ENCODE measurements at places on chromosomes 11 and 22.

- DNase-seq, result no peak
These were observed 57.5 kb downstream of the ABTB2 start for GRCh38 chr11:34300026-34300925.

- DNase-seq, result no peak
These were observed 39.5 kb downstream of the REXO2 start for GRCh38 chr11:114478768-114479167.

DNA sequence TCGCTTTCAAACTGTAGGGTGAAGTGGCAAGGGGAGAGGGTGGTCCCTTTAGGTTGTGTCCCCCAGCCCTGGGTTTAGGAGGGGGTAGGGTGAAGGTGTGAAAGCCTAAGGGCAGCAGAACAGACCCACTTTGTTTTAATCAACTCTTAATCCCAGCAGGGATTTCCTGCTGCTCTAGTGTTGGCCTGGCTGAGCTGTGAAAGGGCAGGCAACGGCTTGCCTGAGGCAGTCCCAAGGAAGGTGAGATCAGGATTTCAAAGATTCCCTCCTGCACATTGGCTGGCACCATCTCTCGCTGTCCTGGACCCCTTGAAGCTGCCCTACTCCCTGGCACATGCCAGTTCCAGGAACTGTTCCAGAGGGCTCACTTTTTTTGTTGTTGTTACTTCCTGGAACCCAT is 221.3 kb downstream of the INSC start:
- no peak for DNase-seq

- no peak for DNase-seq
These were observed 755 bp downstream of the NRIP3 start for GRCh38 chr11:9002920-9003572.

- DNase-seq, result no peak
These were observed 1286.5 kb upstream of the TENM4 start for GRCh38 chr11:80727315-80727714.

GRCh38 chr11:34788642-34789041 is 127.5 kb downstream of the APIP start:
- DNase-seq, result no peak

DNA sequence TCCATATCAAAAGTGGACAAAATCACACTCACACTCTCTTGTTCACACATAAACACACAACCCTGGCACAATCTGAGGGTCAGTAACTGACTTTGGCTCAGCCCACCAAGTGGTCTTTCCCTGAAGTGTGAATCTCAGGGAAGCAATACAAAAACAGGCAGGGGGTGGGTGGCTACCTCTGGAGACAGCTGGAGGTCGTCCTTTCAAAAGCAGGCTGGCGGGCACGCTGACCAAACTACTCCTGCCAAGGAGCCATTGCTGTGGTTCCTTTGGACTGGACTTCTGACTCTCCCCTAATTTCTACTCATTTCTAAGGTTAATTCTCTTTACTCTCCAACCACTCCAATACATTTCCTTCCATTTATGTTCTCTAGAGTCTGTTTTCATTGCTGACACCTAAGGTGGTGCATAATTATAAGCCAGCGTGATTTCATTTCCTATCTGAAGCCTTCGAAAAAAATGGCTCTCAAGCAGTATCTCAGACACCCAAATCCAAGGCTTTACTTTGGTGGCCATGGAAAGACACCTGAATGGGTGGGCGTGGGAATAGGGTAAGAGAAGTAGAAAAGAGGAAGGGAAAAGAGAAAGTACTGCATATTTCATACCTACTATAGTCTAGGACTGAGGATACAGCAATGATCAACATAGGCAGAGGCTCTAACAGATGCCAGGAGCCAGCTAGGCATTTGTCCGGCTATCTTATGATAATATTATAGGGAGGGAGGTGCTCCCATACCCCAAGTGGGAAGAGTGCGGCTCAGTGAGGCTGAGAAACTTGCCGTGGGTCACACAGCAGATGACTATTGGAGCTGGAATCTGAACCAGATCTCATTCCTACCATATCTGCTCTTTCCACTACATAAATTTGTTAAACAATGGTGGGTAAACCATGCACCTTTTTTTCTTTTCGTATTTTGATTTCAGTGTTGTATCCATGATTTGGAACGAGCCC is 22.0 kb downstream of the FZD4 start:
- DNase-seq, result no peak

- DNase-seq, result no peak
These were observed 68.2 kb downstream of the CASP12 start for GRCh38 chr11:104830080-104830479.

DNA sequence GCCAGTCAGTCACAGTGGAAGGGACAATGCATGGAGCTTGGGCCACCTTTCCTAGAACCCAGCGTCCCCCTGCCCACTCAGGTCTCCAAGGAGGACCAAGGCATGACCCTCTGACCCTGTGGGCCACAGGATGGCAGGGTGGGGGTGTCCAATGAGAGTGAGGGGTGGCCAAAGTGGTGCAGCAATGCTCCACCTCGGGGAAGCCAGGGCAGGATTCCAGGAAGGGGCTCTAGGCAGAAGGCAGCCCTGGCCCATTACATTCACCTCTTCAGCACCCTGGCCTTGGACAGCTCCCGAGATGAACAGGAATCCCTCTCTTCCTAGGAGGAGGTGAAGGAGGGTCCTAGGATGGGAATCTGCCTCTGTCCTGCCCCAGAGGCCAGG is 597.5 kb downstream of the BRD1 start:
- no peak for DNase-seq

- no peak for DNase-seq
These were observed 23.9 kb downstream of the CACNA1I start for GRCh38 chr22:39594411-39594810.
